ENCODE measurements at places on chromosomes 3 and 15.

DNA sequence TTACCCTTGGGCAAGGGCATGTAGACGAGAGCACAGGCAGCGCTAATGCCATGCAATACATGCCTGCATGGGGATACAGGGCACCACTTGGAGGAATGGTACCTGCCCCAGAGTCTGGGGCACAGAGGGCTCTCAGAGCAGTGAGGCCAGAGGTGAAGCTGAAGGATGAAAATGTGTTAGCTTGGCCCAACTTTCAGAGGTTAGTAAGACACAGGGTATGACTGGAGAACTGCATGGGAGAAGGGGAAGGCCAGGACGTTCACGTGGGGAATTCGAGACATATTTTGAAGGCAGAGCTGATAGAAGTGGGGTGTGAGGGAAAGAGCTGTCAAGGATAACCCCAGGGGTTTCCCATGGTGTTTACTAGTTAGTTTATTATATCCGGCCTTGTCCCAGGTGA lies 19.6 kb downstream of the CSRNP1 start:
- DNase-seq = no peak

DNA sequence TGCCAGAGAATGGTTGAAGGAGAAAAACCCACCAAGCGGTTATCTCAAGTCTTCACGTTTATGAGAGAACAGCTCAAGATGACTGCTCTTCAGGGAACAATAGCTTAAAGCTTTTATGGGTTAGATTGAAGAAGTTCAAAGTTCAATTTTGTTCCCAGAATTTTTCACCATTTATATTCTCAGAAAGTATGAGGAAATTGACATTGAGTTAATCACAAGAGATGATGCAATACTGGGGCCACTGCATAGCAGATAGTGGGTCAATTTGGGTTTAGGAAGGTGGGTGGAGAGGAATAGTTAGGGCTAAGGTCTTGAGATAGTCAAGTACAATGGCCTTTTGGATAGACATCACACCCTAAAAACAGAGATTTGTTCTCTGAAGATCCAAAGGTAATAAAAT lies 539.3 kb downstream of the SQOR start:
- DNase-seq = no peak

DNA sequence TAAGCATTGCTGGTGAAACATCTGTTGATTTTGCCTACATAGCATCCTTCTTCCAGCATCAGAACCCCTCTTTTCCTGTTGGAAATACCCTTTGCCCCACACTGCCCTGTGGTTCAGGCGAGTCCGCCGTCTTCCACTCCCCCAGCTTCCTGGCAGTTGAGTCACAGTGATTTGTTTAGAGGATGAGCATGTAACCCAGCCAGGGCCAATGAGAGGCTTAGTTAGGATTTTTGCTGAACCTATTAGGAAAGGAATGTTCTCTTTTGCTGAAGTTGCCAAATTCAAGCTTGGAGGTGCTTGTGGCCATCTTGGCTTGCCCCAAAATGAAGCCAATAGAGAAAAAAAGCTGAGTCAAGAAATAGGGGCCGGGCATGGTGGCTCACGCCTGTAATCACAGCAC lies 19.0 kb upstream of the MEX3B start:
- no peak for DNase-seq

- DNase-seq = peak; percentile 83
These were observed 30.2 kb downstream of the FAM174B start for GRCh38 chr15:92625251-92625980.

- DNase-seq = no peak
These were observed 212.5 kb downstream of the CADPS start for GRCh38 chr3:62662677-62663076.

DNA sequence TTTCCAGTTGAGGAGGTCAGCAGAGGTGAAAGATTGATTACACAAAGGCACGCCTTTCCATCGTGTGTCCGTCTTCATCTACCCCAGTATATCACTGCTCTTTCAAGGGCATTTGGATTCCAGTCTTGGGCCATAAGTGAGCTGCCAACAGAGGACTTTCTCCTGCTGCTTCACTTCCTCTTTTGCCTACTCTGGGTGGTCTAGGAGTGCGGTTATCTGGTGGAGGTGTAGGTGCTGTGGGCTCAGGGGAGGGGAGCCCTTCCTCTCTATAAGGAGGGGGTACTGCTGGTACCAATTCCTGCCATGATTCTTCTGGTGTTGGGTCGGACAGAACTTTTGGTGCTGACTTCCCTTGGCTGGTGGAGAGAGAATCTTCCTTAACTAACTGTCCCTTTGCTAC lies 83.1 kb upstream of the VEPH1 start:
- DNase-seq = no peak

GRCh38 chr15:101122266-101122665 lies 129.6 kb downstream of the CHSY1 start:
- DNase-seq = no peak

GRCh38 chr15:87207990-87208580 lies 1048.5 kb downstream of the NTRK3 start:
- peak; percentile 64 for DNase-seq

DNA sequence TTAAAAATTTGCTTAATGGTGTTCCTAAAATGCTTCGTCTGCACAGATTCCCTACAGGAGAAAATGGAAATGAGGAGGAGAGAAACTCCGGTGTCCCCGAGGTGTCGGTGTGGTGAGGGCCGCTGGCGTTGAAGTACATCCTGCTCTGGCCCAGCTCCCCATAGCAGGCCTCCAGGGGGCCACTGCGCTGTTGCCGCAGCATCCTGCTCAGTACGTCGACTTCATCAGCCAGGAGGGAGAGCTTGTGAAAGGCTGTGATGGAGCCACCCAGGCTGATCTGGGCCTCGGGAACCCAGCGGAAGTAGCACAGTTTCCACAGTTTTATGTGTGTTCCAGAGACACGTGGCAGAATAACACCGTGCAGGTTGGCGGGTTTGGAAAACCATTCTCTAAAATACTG lies 37.8 kb downstream of the FAN1 start:
- DNase-seq = no peak

DNA sequence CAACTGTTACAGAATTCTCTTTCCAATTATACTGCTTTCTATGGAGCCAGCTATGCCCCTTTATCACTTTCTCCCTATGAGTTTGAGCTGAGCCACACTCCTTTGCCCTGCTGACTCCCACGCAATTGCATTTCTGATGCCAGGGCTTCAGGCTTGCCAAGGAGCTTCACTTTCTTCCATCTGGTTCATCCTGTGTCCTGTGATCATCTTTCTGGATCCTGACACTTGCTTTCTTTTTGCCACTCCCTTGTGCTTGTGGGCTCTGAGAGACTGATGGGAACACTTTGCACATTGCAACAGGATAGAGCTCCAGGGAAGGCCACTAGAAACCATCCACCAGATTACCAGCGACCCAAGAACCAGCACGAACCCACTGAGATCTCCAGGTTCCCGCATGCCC lies 77.0 kb upstream of the SEC13 start:
- DNase-seq = no peak

GRCh38 chr3:13047296-13048165 lies 25.7 kb downstream of the IQSEC1 start:
- no peak for DNase-seq

DNA sequence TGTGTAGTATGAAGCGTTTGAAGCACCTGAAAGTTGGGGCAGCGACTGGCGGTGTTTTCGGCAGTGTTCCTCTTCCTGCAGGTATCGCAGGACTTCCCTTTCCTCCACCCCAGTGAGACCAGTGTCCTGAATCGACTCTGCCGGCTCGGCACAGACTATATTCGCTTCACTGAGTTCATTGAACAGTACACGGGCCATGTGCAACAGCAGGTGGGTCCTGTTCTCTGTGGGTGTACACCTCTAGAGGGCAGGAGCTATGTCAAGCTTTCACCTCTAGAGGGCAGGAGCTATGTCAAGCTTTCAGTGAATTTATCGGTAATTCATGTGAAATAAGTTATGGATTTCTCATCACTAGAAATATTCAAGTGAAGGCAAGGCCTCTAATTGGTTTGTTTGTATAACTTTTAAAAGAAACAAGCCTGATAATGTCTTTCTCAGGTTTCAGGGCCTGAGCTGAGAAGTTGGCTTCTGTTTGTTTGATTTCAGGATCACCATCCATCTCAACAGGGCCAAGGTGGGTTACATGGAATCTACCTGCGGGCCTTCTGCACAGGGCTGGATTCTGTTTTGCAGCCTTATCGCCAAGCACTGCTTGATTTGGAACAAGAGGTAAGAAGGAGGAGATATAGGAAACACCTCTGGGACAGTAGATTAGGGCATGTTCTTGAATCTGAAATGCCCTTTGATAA lies 5.3 kb downstream of the TUBGCP4 start:
- DNase-seq = peak; percentile 41

GRCh38 chr3:30342318-30343060 lies 263.9 kb upstream of the TGFBR2 start:
- peak; percentile 93 for DNase-seq

- DNase-seq = no peak
These were observed 27.9 kb upstream of the OCA2 start for GRCh38 chr15:28127036-28127435.

- no peak for DNase-seq
These were observed 77.0 kb downstream of the TMEM108 start for GRCh38 chr3:133115176-133115575.

DNA sequence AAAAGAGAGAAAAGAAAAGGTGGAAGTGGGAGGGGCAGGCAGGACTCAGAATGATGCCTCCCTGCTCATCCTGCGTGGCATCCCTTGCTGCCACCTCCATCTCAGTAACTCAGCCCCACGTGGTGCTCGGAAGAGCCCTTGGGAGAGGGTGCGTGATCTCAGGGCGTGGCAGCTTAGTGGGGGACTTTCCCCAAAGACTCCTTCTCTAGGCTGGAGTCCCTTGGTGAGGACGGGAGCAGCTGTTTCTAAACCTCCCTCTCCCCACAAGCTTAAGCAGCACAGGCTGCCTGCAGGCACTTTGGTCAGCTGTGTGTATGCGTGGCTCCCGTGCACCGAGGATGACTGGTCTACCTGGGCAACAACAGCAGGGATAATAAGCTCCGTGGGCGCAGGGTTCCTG lies 7.4 kb upstream of the ANPEP start:
- DNase-seq = no peak

DNA sequence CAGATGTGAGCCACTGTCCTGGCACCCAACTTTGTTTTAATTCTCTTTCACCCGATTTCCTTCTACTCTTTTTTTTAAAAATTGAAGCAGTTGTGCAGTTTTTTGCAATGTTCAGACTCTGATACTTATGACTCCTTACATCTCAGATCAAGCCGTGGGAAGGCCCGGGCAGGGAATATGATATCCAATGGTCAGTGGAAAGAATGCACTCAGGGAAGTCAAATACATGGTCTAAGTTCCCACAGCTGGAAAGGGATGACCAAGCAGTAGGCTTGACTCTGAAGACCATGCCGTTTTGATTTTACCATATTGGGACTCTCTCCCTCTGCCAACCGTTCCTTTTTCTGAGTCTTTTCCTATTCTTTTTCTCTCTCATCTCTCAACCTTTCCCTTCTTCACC lies 157.2 kb downstream of the RPLP1 start:
- DNase-seq = no peak

DNA sequence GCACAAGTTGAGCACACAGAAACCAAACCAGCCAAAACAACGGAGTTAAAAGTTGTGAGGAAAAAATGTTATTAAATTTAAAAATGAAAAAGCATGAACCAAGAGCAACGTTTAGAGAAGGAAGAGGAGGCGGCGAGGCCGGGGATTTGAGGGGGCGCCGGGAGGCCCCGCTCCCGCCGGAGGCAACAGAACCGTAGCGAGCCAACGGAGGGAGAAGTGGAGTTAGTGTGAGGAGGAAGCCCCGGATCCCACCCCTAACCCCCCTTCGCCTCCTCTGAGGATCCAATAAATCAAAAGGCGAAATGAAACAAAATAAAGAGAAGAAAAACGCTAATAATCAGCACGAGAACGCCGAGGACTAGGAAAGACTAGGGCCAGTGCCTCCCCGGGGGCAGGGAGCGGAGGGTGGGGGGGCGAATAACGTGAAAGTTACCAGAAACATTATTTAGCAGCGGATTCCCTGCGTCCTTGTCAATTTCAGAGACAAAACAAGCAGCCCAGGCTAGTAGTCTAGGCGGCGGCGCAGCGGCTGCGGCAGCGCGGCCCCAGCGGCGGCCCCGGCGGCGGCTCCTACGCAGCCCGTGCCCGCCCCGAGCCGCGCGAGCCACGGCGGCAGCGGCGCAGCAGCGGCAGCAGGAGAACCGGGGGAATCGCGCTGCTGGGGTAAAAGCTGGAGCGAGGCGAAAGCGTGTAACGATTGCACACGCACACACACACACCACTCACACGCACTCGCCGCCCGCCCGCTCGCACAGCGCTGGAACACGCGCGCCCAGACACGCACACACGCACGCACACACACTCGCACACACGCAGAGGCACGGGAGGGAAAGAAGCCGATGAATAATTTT lies 1.7 kb downstream of the MEIS2 start:
- DNase-seq = peak; percentile 60

Data from astrocyte of the hippocampus (primary cell).